ENCODE measurements at places on chromosomes 4 and X.

- no peak for DNase-seq
These were observed 46.1 kb downstream of the KLF3 start for GRCh38 chr4:38710053-38710452.

DNA sequence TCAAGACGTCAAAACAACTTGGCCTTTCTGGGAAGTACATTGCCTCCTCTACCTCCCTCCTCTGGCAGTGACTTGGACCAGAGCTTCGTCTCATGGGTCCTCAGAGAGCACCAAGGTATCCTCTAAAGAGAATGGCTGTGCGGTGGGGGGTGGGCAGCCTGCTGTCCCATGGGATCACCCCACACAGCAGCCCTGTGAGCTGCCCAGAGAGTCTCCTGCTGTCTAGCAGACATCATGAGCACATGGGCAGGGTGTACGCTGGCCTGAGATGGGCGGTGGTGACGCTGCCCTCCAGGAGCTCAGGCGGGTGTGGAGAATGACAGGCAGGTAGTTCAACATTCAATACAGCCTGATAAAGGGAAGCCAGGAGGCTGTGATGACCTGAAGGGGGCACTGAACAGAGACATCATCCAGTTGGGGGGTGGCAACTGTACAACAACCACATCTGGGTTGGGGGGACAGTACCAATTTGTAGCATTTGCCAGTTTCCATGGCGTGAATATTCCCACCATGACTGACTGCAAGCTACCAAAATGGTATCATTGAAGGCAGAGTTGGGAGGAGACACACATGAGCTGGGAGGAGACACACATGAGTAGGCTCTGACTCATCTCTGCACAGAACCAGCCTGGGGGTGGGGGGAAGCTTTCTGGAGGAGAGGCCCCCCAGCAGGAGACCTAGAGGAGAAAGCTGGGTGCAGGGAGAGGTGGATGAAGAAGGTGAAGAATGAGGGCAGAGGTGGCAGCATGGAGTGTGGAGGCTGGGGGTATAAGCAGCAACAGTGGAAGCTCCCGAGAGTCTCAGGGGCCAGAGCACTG, 35.9 kb downstream of the C4orf50 start:
- no peak for DNase-seq

DNA sequence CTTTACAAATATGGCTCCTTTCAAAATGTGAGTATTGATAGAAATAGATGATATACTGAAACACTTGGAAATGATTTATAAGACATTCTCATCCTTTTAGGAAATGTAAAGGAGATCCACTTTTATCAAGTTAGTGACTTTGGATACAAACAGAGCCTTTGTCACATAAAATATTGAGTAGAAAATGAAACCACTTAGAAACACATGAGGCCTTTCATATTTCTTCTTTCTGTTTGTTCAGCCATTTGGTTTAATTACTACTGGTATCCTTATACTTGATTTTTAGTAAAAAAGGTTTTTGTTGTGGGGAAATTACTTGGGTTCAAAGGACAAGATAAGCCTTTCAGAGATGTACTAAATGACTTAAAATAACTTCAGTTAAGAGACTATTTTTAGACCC, 4.1 kb downstream of the STOX2 start:
- DNase-seq: no peak

- peak; percentile 5 for DNase-seq
These were observed 518 bp upstream of the CNKSR2 start for GRCh38 chrX:21373637-21374162.

- no peak for DNase-seq
These were observed 8.1 kb downstream of the RASL11B start for GRCh38 chr4:52870225-52870624.

DNA sequence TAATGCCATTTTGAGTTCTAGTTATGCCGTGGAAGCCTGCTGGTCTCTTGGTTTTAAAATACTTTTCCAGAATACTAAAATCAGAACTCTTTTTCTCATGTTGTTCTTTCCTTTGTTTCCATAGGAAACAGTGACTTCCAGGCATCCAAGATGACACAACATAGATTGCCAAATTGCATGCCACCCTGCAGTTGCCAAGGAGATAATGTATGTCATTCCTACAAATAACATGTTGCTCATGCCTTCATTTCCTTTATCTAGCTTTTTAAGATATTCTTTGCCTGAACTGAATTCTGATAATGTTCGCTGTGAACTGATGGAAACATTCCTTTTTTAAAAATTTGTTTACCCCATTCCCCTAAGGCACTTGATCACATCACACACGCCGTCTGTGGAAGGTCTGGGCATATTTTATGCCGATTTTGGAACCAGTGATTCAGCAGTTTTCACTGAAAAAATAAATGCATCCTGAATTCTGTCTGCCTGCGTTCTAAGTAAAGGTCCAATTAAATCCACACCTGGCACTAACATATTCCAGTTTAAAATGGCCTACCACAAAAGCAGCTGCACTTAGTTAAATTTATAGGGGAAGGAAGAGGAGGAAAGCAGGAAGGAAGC, 38.0 kb upstream of the COX7B2 start:
- DNase-seq: no peak

GRCh38 chrX:31367816-31368215, 296.0 kb upstream of the FTHL17 start:
- DNase-seq: no peak

DNA sequence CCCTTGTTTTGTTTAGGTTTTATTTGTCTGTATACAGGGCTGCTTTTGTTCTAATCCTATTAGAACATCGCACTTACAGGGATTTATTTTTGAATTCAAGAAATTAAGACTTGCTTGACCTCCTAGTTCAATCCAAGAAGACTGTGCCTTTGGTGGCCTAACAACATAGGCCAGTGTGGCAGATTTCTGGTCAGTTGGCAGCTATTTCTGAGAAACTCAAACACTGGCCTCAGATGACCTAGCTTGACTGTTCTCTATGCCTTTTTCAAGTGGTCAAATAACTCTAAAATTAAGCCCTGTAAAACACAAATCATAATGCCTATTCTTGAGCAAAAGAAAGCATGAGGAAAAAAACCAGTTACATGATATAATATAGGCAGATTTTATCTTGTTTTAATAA, 89.3 kb upstream of the GPR34 start:
- no peak for DNase-seq

Measured in T-helper 9 cell (primary cell).